ENCODE measurements at places on chromosomes 12 and 14.

DNA sequence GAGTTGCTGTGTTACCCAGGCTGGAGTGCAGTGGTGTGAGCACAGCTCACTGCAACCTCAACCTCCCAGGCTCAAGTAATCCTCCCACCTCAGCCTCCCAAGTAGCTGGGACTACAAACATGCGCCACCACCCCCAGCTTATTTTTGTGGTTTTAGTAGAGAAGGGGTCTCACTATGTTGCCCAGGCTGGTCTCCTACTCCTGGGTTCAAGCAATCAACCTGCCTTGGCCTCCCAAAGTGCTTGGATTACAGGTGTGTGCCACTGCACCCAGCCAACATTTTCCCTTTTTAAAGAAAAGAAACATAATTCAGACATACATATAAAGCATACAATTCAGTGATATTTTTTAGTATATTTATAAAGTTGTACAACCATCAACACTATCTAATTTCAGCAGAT is 44.4 kb downstream of the RESF1 start:
- DNase-seq = no peak

DNA sequence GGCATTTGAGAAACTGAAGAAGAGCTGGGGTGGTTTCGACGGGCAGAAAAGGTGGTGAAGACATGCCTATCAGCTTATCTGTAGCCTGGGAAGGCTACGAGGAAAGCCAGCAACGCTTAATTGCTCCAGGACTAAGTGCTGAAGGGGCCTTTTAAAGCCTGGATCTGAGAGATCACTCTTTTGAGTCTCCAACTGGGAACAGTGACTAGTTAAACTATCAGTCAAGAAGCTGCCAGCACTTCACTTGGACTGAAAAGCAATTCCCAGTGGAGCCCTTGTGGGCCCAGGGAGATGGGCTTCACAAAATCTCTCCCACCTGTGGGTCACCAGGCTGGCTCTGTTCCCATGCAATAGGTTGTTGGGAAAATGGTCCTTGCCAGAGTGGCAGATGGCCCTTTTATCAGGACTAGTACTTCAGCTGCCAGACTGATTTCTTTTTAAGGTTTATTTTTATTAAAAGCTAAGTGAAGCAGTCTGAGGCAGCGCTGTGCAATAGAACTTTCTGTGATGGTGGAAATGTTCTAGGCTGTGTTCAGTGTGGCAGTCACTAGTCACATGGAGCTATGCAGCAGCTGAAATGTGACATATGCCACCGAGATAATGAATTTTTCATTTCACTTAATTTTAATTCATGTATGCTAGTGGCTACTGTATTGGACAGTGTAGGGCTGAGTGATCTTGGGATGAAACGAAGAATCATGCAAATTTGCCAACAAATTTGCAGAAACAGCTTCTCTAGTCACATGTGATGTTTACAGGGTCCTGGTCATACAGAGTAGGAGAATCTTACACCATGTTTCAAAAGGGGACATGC is 276.8 kb downstream of the PCNX1 start:
- no peak for DNase-seq

DNA sequence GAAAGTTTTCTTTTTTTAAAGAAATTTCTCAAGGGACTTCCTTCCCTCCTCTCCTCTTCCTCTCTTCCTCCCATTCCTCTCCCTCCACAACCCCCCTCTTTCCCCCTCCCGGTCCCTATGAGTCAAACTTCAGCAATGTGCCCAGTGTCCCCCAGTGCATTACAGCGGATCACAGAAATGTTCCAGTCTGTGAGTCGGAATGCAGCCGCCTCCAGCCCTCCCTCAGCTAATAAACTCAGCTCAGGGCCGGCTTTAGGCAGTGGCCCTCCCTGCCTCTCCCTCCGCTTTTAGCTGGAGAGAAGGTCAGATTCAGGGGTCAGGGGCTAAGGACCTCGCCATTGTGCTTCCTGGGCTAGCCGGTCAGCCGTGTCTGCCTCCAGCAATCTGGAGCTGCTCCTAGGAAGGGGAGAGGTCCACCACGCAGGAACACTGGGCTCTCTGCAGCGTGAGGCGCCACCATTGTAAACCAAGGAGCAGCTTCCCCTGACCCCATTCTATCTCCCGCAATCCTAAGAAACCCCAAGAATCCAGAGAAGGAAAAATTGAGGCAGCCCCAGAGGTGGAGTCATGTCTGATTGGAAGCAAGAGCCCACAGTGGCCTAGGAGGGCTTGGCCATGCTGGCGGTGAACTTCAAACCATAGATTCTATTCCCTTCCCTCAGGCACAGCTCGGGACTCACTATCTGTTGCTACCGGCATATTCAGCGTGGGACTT is 1.1 kb upstream of the HDAC7 start:
- DNase-seq = peak; percentile 90

GRCh38 chr12:89326239-89327040 is 25.9 kb downstream of the DUSP6 start:
- DNase-seq = peak; percentile 41

DNA sequence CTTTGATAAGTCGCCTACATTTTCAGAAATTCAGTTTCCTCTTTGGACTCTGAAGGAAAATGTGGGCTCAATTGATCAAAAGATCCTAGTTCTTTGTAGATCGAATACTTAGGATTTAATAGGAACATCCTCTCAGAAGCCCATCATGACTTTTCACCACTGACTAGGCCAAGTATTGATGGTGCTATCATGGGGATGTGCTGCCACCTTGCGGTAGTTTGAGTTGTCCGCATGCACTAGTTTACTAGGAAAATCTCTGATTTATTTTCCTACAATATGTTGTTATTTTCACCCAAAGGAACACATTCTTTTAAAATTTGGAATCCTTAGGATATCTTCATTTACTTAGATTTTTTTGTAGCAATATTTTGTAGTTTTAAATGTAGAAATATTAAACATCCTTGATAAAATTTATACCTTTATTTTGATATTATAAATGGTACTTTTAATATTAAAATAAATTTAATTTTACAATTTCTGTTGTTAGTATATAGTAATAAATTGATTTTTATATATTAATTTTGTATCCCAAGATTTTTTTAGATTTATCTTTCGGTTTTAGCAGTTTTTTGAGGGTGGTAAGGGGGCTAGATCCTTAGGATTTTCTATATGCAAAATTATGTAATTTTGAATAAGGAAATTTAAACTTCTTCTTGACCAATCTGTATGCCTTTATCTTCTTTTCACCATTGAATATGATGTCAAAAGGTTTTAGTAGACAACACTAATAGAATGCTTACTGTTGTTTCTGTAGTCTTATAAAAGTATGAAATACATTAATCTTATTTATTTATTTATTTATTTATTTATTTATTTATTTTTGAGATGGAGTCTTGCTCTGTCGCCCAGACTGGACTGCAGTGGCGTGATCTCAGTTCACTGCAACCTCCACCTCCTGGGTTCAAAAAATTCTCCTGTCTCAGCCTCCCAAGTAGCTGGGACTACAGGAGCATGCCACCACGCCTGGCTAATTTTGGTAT is 52.9 kb upstream of the OR9K2 start:
- peak; percentile 91 for DNase-seq

- DNase-seq = no peak
Observed at GRCh38 chr12:129109174-129110001, 256.1 kb downstream of the GLT1D1 start.

GRCh38 chr14:81023095-81023710 is 67.8 kb downstream of the TSHR start:
- DNase-seq = no peak

DNA sequence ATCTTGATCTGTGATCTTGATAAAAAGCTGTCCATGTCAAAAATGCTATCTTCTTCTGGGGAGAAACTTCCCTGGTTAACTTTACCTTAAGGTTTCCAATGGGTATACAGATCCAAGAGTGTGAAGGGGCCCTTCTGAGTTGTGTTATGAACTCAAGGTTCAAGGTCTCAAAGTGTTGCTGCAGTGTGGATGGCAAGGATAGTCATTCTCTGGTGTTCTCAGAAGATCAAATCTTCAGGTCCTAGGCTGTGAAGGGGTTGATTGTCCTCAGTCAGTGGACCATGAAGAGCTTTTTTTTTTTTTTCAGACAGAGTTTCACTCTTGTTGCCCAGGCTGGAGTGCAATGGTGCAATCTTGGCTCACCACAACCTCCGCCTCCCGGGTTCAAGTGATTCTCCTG is 114.4 kb downstream of the SPTSSA start:
- no peak for DNase-seq

DNA sequence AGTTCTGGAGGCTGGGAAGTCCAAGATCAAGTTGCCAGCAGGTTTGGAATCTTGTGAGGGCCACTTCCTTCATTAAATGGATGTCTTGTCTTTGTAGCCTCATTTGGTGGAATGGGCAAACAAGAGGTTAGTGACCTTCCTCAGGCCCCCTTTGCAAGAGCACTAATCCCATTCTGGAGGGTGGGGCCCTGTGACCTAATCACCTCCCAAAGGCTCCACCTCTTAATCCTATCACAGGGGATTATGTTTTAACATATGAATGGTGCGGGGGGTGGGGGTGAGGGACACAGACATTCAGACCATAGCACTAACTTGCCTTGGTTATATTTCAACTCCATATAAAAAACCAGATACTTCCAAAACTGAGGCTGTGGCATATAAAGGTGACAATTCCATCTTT is 59.9 kb upstream of the PPP4R3A start:
- DNase-seq = no peak

GRCh38 chr12:41014643-41015020 is 173.5 kb upstream of the PDZRN4 start:
- no peak for DNase-seq

GRCh38 chr14:72278316-72278715 is 346.1 kb downstream of the RGS6 start:
- DNase-seq = no peak

DNA sequence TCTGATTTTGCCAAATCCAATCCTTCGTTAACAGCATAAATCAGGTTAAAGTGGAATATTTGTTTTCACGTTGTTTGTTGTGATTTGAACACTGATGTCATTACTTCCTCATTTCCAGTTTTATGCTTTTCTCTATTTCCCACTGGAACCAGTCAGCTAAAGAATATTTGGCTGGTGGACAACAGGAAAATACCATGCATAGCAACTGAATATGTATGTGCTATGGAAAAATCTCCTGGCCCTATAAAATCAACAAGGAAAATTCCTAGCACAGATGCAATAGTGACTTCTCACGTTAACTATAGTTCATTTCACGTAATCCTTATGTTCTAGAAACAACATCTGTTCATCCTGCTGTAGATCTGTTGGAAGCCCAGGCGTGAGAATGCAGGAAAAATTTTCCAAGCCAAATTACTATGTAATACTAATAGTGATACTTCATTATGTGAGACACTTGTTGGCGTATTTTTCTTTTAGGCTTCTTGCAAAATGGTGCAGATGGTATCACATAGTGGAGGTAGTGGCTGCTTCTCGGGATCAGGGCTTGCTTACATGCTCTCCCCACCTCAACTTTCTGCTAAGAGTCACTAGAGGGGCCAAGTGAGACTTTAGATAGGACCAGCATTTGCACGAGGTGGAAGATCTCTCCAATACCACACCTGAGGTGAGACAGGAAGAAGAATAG is 86.3 kb upstream of the USP44 start:
- DNase-seq = peak; percentile 52
